Sciatic nerve (tissue), 2 donors: ENCODE measurements at places on chromosomes 16 and 17. TPM values are rescaled to one million over a fixed set of nuclear protein-coding genes. Genes with fewer than 3 reads are reported as not detected.

DNA sequence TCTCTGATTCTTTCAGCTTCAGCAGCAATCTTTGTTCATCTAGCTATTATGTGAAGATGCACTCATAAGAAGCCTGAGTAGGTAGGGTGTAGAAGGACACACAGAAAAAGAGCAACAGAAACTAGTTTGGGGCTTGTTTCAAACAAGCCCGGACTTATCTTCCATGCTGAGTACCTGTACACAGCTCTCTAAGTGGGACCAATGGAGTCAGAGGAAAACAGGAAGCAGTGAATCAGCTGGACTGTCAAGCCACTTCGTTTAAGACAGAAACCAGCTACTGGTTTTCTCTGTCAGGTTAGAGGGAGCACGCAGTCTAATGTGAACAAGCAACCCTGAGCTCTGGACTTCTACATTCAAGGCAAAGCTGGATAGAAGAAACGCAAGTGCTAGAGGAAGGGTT, 16.0 kb downstream of the MAP2K6 start:
- no peak for DNase-seq

- DNase-seq, result no peak
These were observed 2.1 kb upstream of the CHMP6 start for GRCh38 chr17:80989586-80989913.

TMEM220 gene
- total RNA-seq, result 10.3 TPM

TBX6 gene
- 1.7 TPM for total RNA-seq

- DNase-seq, result no peak
These were observed 24.1 kb upstream of the WFDC1 start for GRCh38 chr16:84270531-84270930.

DNA sequence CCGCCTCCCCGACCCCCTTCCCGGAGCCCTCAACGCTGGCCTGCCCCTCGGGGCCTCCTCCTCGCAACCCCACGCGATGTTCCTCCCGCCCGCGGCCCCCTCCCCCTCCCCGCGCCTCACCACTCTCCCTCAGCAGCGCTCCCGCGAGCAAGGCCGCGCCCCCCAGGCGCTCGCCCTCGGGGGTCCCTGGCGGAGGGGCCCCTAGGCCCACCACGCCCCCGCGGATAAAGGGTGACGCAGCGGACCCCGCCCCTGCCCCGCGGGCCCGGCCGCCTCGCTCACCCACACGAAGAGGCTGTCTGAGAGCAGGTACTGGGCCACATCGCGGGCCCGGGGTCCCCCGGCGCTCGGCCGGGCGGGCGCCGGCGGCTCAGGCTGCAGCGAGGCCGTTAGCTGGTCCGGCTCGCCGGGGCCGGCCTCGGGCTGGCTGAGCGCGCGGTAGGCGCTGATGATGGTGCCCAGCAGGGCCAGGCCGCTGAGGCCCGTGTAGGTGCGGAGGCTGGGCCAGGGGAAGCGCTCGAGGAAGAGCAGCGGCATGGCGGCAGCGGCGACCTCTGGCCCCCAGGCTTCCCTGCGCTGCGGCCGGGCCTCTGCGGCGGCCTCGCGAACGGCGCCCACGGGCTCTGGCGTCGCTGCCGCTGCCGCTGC, 430 bp downstream of the AMFR start:
- DNase-seq, result peak; percentile 71

DNA sequence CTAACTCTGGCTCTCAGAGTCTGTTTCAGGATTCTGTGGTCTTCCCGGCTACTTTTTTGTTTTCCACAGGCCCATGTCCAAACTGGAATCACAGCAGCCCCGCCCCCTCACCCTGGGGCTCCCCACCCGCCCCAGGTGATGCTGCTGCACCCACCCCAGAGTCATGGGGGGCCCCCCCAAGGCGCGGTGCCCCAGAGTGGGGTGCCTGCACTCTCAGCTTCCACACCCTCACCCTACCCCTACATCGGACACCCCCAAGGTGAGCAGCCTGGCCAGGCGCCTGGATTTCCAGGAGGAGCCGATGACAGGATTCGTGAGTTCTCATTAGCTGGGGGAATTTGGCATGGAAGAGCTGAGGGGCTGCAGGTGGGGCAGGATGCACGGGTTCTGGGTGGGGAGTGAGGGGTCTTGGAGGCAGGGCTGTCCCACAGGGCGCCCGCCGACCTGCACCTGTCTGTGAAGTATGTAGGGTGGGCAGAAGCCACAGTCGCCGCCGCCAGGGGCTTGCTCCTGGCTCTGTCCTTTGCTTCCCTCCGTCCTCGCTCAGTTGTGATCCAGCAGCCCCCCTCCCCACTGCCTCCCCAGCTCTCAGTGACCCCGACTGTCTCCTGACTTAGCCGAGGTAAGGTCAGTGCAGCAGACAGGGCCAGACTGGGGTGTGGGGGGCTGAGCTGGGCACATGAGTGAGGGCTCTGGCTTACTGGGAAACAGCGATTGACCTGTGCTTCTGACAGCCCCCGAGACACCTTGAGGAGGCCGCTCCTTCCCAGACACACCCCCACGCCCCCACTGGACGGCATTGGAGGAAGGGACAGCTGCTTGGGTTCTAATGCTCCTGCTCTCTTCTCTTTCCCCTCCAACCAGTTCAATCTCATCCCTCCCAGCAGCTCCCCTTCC, 10.0 kb downstream of the TUFM start:
- no peak for DNase-seq

NLGN2 gene
- 44.8 TPM for total RNA-seq

PLK1 gene
- total RNA-seq, result 2.6 TPM

KRTAP16-1 gene
- not detected for total RNA-seq

ANKFN1 gene
- 1.6 TPM for total RNA-seq

DNA sequence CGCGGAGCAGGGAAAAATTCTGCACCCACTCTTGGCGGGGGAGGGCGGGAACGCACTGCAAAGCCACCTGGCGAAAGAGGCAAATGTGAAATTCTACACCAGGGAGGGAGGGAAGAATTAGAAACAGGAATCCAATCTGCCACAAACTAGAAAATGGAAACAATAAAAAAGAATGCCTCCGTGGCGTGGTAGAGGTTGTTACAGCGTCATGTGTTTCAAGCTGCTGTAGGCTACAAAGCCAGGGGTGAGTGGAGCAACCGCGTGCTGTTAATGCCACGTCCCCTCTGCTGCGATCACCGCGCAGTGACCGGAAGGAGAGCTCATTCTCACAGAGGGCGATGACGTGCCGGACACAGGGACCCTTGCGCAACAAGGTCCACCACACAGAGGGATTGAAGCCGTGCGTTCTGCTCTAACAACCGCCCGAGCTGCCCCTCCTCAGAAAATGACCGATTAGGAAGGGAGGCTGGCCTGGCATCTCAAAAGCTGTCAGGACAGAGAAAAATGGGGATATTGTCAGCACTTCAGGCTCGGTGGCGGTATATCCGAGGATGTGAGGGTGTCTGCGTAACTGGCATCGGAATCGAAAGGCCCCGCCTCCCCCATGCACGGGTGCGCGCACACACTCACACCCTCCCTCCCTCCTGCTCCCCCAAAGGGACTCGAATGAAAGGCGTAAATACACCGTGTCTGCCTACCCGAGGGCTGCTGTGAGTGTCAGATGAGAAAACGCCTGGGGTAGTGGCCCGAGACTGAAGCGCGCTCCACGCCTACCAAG, 70.8 kb upstream of the TNRC6C start:
- peak; percentile 92 for DNase-seq

- no peak for DNase-seq
These were observed 1297.6 kb upstream of the GOT2 start for GRCh38 chr16:60031740-60032139.

TMEM114 gene
- total RNA-seq, result not detected

ATMIN gene
- total RNA-seq, result 27.9 TPM

DNAH9 gene
- 0.98 TPM for total RNA-seq

TP53TG3 gene
- total RNA-seq, result not detected

GRCh38 chr17:12627781-12628451, 37.8 kb upstream of the MYOCD start:
- no peak for DNase-seq
